ENCODE measurements at places on chromosomes 12 and 14.

- DNase-seq = no peak
These were observed 222.1 kb downstream of the AACS start for GRCh38 chr12:125287155-125287847.

- DNase-seq = no peak
These were observed 98.8 kb downstream of the TMEM132C start for GRCh38 chr12:128365651-128366231.

GRCh38 chr12:119681728-119682638 is 14.1 kb downstream of the PRKAB1 start:
- DNase-seq = no peak

GRCh38 chr14:99255621-99256482 is 16.1 kb downstream of the BCL11B start:
- no peak for DNase-seq

DNA sequence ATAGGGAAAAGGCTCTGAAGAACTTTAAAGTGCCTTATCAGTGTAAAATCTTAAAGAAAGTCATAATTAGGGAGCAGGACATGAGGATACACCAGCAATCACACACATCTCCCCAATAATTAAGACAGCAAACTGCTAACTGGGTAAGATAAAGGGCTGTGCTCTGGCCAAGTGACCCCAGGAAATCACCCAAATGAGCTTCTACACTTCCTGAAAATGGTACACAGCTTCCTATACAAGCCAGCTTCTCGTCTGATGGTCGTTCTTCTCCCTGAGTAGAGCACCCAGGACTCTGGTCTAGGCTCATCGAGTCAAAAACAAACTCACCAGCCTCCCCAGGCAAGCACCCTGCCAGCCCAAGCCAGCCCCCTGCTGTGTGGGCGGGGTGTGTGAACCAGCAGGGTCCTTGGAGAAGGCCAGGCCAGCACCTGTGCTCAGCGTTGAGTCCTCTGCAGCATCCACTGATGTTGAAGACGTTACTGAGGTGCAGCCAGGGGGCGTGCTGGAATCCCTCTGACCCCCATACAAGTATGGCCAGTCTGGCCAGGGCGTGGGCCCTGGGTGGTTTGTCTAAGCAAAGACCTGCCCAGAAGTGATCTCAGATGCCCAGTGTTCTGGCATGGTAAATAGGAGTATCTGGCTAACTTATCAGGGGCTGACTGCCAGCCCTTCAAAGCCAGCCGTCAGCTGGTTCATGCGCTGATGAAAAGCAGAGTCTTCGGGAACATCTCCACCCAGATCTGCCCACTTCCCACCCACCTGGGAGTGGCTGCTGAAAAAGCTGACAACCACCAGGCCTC is 41.4 kb downstream of the ACTN1 start:
- DNase-seq = no peak

- no peak for DNase-seq
These were observed 15.8 kb upstream of the DTX1 start for GRCh38 chr12:113040722-113041171.

- DNase-seq = no peak
These were observed 3.3 kb upstream of the ING4 start for GRCh38 chr12:6666211-6666610.

- DNase-seq = no peak
These were observed 45.8 kb upstream of the POC1B start for GRCh38 chr12:89571491-89572195.

DNA sequence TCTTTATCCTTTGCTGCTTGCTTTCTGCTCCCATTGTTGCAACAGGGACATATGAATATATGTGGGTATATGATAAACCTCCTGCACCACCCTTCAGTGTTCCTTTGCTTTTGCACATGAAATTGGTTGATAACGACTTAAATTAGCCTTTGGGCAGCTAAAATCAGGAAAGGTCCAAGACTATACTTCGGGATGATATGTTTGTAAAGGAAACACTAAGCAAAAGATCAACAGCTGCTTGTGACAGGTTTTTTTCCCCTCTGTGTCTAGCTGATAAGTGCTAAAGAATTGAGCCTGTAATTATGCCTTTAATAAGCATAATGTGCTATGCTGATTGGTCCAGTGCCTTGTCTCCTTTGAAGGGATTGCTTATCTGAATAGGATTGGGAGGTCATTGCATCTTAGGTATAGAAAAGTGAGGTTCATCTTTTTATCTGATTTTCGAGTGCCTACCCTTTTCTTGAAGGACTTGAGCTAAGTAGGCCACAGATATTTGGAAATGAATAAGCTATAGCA is 59.4 kb downstream of the PPHLN1 start:
- DNase-seq = no peak

- DNase-seq = no peak
These were observed 59.6 kb downstream of the GNS start for GRCh38 chr12:64699504-64700115.

DNA sequence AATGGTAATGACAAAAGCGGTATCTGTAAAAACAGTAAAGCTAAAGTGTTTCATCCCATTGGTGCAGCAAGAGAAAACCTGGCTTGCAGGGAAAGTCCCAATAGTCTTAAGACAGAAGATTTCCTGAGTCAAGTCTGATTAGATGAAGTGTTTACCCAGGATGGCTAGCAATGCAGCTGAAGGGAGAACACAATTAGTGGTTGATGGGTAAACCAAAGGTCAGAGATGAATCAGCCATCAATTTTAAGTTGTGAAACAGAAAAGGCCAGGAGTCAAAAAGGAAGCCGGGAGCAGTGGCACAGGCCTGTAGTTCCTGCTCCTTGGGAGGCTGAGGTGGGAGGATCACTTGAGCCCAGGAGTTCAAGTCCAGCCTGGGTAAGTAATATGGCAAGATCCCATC is 52.6 kb downstream of the SEC23A start:
- no peak for DNase-seq

DNA sequence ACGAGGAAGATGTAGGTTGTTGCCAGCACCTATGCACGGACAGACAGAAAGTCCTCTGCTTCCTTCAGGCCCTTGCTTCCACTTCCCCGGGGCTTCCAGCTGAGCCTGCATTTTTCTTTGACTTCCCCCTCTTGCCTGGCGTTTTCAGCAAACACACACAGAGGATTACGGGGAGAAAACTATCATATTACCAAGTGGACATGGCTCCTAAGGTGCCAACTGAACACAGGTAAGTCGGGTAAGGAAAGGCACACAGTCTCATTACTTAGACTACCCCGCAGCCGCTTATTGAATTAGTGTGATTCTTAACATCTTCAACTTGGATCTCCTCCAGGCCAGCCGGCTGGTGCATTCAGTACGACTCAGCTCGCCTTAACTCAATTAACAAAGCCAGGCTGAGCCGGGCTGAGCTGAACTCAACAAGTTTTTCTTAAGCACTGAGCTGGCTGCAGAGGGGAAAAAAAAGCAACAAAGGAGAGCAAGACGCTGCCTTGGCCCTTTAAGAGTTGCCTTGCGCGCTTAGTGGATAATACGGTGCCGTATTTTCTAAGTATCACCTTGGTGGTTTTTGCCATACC is 19.2 kb upstream of the MAP1LC3B2 start:
- DNase-seq = no peak

DNA sequence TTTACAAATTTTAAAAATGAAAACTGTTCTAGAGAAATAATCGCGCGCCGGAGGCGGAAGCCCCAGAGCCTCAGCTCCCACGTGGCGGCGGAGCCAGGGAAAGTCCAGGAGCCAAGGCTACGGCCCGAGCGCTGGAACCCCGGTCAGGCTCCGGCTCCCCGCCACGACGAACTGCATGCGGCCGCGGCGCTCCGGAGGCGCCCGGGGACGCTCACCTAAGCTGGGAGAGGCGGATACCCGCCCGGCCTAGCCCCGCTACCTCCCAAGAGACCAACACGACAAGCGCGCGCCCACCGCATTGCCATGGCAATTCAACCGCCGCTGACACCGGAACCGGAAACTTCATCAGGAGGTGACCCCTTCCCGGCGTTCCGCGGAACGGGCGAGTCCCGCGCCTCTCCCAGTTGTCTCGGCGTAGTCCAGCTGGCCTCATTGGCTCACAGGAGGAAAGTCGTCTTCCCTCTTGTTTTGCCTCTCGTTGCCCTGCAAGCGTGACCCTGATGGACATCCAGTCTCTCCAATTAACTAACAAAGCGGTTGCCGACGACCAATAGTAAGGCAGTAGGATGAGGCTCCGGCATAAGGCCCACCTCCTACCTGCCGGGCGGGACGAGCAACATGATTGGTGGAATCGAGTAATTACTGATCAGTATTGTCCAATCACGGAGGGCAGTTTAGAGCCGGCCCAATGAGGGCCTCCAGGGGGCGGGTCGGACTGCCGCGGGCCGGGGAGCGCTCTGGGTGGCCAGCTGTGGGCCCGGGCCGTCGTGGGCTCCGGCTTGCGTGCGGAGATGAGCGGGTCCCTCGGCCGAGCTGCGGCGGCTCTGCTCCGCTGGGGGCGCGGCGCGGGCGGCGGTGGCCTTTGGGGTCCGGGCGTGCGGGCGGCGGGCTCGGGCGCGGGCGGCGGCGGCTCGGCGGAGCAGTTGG is at the start of gene GLRX5:
Gene GLRX5 (plus strand): TSS at position 752 of the 927 bp plus-strand sequence. CDS start 40 bp downstream, at position 792.
- DNase-seq = peak; percentile 98

DNA sequence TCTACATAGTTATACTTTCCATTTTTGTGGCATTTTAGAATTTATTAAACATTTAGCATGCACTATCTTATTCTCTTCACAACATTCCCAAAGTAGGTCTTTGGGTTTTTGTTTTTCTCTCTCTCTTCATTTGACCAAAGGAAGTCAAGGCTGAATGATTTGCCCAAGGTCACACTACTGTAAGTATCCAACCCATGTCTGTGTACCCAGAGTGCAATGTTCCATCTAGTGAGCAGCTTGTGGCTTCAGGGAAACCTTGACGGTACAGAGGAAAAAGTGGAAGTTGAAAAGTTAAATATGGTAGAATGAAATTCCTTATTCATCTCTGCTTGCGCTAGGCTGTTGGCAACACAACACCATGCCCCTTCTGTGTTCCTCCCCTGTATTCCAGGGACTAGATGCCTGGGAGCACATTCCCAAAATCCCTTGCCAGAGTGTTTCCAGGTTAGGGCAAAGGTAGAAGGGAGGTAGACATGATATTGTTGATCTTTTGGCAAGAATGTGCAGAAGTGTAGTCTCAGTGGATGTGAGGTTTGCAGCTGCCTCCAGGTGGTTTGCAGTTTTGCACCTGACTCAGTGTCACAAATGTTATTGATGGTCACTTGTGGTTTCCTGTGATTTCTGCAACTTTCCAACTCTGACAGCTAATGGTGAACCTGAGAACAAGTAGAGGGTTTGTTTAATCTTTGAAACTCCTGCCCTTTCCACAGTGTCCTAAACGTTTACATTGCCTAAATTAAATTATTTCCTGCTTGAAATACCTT is 196.7 kb downstream of the RMST start:
- no peak for DNase-seq

DNA sequence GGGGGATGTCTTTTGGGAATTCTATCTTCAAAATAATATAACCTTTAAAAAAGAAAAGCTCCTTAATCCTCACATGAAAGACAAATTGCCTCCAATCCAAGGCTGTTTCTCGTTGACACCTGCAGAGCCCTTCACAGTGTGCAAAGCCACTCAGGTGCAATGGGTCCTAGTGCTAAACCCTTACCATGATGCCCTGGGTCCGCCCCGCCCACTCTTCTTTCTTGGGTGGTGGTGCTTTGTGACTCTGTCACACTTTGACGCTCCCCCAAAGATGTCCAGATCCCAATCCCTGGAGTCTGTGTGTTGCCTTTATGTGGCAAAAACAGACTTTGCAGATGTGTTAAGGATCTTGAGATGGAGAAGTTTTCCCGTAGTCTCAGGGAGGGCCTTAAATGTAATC is 29.7 kb downstream of the CLMN start:
- no peak for DNase-seq

DNA sequence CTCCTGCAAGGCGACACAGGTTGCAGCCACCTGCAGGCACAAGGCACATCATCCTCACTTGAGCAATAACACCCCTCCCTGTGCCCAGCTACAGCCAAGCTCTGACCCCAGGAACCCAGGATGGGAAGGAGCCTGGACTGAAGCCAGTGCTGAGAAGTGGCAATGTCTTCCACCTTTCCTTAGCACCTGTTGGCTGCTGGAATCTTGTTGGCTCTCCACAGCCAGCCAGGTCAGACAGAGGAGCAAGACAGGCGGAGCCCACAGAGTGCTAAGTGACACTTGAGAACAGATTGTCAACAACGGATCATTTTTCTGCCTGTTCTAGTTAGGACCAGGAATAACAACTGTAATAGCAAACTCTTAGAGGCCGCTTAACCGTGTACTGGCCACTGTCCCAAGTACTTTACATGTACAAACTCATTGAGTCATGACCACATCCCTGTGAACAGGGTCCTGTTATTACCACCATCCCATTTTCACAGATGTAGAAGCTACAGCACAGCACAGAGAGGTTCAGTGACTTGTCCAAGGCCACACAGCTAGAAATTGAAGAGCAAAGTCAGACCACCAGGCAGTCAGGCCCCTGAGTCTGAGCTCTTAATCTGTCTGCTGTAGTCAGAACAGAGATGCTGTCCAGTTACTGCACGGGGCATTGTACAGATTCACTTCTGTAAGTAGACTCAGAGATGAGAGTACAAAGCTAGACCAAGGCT is 45.6 kb downstream of the RNFT2 start:
- DNase-seq = no peak

- DNase-seq = no peak
These were observed 535.3 kb downstream of the GALC start for GRCh38 chr14:87457720-87458119.

DNA sequence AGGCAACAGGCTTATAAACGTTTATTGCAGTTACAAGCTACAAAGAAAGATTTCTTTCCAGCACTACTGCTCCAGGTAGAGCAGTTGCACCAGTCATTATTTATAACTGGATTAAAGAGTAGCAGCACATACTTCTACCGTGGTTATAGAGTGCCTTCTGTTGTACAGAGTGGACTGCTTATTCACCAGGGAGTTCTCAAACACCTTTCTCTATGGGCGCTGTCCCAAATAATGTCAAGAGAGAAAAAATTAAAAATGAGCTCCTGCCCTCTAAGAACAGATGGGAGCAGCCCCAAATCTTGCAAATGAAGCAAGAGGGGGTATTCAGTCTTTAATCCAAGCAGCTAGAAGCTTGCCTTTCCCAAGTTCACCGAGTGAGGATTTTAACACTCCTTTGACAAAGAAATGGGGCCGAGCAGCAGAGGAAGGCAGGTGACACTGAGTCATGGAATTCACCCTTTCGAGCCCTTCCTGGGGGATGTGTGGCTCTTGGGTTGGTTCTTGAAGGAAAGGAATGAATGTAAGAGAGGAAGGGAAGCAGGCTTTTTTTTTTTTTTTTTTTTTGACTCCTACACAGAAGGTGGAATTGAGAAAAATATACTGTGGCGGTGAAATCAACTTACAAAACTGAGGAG is 181.2 kb downstream of the PRKCH start:
- DNase-seq = no peak

GRCh38 chr12:26492406-26492805 is 297.0 kb downstream of the SSPN start:
- DNase-seq = no peak

Data from HuH-7 (cell line).